ENCODE measurements at places on chromosomes 7 and 10.
A peak's percentile ranks its signal among the peaks of the same experiment; 100 is the strongest.

- no peak for DNase-seq
Observed at GRCh38 chr10:88336334-88336733, 246.8 kb downstream of the RNLS start.

DNA sequence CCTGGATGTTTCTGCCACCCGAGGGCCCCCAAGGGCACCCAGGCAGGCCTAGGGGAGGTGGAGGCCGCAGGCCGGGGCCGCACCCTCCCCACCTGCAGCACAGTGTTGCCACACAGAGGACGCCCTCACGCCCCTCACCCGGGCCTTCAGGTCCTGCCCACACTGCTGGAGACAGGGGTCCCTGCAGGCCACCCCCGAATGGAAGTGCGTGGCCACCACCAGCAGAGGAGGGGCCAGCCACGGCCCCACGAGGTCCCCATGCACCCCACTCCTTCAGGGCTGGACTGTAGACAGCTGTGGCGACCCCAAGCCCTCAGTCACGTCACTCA is 35.4 kb downstream of the ADAP1 start:
- no peak for DNase-seq

GRCh38 chr7:5143106-5143505 is 46.9 kb upstream of the WIPI2 start:
- DNase-seq: no peak

DNA sequence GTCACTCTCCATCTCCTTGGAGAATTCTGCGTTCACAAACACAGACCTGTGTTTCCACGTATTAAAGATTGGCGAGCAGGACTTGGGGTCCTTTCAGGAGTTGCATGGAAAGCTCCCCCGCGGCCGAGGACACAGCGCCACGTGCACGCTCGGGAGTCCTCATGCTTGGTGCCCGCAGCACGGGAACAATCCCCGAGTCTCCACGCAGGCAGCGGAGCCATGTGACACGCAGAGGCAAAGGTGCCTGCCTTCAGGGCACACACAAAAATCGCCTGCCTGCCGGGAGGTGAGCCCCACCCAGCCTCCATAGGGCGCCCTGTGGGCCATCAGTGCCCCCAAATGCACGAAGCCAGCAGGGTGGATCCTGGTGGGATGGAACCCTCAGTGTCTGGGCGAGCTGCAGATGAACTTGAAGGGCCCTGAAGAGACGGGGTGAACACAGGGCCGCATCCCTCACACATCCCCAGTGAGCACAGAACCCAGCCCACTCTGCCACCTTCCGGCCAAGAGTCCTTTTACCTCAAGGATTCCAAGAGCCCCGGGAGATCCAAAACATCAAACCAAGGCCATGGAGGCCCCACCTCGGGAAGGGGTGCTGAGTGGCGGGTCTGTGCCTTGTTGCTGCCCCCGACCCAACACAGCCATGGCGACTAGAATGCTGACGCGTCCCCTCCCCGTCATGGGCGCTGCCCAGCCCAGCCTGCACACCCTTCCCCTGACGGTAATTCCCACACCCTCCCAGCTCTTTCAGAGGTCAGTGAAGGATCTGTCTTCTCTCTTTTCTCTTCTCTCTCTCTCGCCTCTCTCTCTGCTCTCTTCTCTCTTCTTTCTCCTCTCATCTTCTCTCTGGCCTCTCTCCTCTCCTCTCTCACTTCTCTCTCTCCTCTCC is 55.9 kb downstream of the CFAP46 start:
- DNase-seq: no peak

DNA sequence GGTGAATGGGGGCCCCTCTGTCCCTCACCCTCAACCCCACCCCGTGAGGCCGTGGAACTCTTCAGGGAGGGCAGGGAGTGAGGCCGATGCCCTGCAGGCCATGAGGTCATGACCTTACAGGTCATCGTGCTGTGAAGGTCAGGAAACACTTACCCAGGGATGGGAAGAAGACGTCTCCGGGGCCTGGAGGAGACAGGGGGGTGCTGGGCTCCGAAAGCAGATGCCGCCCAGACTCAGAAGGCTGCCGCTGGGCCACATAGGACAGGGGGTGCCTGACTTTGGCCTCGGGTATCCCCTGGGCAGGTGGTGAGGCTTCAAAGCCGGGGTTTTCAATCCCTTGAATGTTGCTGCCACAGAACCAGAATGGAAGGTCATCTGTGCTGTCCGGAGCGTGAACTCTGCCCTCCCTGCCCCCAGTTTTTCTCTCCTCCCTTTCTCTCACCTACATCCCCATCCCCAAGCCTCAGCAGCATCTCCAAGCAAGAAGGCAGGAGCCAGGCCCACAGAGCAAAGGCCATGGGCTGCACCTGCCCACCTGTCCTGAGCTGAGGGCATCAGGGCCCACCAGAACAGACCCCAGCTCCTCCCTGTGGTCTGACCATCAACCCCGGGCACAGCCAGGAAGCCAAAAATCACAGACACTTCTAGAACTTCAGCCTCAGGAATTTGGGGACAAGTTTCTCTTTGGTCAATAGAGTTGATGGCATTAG is 21.6 kb downstream of the VSIR start:
- no peak for DNase-seq

DNA sequence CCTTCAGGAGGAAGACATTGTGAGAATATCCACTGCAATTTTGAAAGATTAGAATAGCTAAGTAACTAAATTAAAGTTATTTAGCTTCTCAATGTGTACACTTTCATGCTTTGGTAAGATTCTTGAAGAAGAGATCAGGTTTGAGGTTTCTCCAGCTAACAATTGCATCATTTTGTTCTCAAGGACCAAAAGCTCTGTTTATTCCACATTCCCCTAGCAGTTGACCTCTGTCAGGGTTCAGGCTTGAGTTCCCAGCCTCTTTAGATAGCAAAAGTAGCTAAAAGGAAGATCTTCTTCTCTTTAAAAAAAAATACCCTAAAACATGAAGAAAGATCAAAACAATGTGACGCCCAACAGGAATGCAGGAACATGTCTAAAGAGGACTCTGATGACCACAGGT is 179.4 kb upstream of the IGFBP3 start:
- no peak for DNase-seq

DNA sequence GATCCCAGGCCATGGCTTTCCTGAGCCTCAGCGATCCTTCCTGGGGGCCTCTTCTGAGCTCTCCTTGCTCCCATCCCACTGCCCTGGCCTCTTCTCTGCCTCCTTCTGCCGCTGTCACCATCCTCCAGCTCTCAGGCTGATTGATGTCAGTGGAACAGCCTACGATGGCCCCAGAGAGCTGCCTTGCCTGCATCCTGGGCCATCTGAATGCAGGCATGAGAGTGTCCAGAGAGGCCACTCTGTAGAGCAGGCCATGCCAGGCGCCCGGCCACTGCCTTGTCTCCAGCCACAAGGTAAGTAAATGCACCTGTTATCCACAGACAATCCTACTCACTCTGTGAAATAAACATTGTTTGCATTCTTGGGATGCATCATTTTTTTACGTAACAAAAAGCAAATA is 171.4 kb upstream of the PPP2R2D start:
- no peak for DNase-seq

DNA sequence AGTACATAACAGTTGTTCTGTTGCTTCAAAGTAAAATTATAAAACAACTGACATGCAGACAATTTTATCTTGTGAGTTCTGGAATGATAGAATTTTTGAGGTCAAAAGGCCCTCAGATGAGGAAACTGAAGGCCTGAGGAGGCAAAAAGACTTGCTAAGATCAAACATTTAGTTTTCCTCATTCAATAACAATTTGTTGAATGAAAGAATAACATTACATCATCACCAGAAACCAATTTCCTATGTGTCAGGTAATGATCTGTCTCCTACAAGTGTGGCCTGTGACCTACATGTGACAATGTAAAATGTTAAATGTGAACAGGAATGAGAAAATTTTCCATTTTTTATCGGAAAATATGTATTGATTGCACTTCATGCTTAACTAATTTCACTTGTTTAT is 16.6 kb upstream of the ASB4 start:
- DNase-seq: peak; percentile 30
